NCI-H1436 treated with DMSO at 0.1 percent for 48 hours (cell line): ENCODE measurements at places on chromosomes 1 and 21.

GRCh38 chr1:227317523-227318015 lies 723 bp downstream of the CDC42BPA start:
- DNase-seq = no peak

DNA sequence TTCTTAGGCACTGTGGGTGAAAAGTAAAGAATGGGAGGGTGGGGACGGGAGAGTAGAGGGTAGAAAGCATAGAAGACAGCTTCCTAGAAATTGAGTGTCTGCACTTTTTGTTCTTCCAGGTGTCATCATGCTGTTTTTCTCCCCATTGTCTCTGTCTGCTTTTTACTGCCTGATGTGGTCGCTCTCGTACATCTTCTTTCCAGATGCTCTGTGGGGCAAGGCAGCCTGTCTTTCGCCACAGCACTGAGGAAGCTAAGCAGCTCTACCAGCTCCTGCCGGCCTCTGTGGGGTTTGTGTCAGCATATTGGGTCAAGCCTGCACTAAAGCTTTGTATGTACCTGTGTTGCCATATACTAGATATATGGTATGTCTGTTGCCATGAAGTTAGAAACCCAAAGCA lies 13.2 kb downstream of the TMEM269 start:
- DNase-seq = no peak

GRCh38 chr21:33931799-33932390 lies 16.3 kb upstream of the ATP5PO start:
- DNase-seq = no peak

DNA sequence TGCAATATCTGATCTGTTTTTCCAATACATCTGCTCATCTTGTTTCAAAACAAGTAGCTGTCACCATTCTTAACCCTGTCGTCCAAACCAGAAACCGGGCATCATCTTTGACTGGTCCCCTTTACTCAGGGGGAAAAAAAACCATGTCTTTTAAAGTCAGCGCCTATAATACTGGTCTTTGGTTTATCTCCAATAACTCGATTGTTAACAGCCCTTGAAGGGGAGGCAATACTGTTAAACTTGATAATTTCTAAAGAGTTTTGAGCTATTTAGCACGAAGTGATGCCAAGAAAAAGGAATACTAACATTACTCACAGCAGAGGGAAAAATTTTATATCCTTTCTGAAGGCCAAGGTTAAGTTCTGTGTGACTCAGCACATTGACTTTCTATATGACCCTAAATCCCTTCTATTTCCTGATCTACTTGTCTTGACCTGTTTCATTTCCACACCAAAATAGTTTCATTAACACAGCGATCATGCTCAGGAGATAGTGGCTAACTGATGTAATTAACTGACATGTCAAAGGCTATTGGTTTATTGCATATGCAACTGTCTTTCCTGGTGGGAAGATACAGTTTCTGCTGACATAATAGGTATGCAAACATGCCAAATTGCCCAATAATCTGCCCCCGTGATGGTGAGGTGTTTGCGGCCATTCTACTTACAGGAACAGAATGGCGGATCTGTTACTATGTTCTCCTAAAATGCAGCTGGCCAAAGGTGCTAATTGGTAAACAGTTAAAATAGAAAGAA lies 59.1 kb downstream of the NFIA start:
- no peak for DNase-seq

- no peak for DNase-seq
These were observed 48.2 kb downstream of the TRPM2 start for GRCh38 chr21:44401386-44402160.

GRCh38 chr1:18955441-18956192 lies 859 bp downstream of the IFFO2 start:
- DNase-seq = no peak

GRCh38 chr21:36437745-36438128 lies 42.2 kb downstream of the CLDN14 start:
- no peak for DNase-seq
